Stomach (tissue), 19 donors: ENCODE measurements at places on chromosomes 6 and 20. TPM values are rescaled to one million over a fixed set of nuclear protein-coding genes. Genes with fewer than 3 reads are reported as not detected.

The COL12A1 gene
- total RNA-seq = 20.3 TPM

The VSTM2L gene
- total RNA-seq = not detected

GRCh38 chr6:169575365-169575764 is 126.5 kb downstream of the WDR27 start:
- H3K27ac ChIP-seq = no peak overlapping the region
- H3K4me3 ChIP-seq = no peak overlapping the region
- H3K36me3 ChIP-seq = no peaks in the 10 kb centered on the region
- H3K4me1 ChIP-seq = no peaks in the 10 kb centered on the region
- H3K27me3 ChIP-seq = no peaks in the 10 kb centered on the region

GRCh38 chr6:151063352-151063751 is 176.4 kb upstream of the AKAP12 start:
- H3K27me3 ChIP-seq = no peaks in the 10 kb centered on the region
- no peak overlapping the region for H3K4me3 ChIP-seq
- no peak overlapping the region for H3K27ac ChIP-seq
- DNase-seq = peak; percentile 52
- no peaks in the 10 kb centered on the region for H3K36me3 ChIP-seq

DNA sequence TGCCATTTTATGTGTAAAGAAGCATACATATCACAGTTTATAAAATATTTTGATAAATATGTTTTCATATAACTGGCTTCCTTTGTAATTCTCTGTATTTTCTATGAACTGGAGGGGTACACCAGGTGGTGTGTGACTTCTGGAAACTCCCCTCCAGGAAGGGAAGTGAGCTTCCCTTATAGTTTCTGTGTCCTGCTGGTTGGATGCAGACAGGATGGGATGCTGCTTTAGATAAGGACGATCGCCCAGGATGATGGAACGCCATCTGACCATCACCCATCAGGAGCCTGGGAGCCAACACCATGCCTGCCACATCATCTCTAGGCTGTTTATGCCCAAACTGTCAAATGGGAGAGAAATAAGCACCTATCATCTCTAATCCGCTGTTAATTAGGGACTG is 66.1 kb downstream of the SULF2 start:
- no peak overlapping the region for H3K4me3 ChIP-seq
- no peak overlapping the region for H3K27ac ChIP-seq
- DNase-seq = no peak
- H3K36me3 ChIP-seq = no peaks in the 10 kb centered on the region
- H3K4me1 ChIP-seq = peaks cover 4% of the 10 kb centered on the region
